Karpas-422 (cell line): ENCODE measurements at places on chromosomes 5 and 9.

DNA sequence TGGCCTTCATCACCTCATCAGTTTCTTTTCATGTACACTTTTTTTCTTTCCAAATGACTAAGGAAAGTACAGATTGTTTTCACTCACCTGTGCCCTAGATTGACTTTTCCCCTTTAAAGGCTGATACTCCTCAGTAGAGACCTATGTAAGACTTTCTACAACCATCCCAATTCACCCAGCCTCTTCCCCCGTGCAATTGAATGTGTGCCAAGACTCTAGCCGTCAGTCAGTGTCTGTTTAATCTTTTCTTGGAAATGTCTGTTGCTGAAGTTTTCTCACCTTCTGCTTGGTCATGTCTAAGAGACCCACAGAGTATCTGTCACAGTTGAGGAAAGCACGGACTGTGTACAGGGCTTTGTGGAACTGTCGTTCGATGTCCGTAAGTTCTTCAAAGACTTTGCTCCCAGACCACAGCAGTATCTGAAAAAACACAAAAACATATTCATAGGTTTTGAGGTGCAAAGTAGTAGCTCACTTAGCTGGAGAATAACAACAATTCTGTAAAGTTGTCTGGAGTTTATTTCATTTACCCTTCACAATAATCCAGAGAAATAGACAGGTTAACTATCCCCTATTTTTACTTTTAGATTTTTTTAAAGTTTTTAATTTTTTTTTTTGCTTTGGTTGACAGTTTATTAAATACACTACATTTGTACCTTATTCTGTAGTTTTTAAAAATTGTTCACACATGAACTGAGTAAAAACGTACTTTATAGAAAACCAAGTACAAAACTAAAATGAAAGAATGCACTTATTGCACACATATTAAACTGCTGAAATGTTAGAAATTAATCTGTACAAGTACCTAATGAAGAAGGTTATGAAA is 13.6 kb downstream of the PDE6A start:
- H3K36me3 ChIP-seq, result no peaks in the 10 kb centered on the region
- H3K27ac ChIP-seq, result no peak overlapping the region
- no peak overlapping the region for H3K4me3 ChIP-seq
- DNase-seq, result no peak
- no peaks in the 10 kb centered on the region for H3K4me1 ChIP-seq
- no peaks in the 10 kb centered on the region for H3K27me3 ChIP-seq

GRCh38 chr5:95669540-95669939 is 13.3 kb downstream of the SPATA9 start:
- H3K27me3 ChIP-seq, result no peaks in the 10 kb centered on the region
- no peaks in the 10 kb centered on the region for H3K4me1 ChIP-seq

- H3K4me1 ChIP-seq, result no peaks in the 10 kb centered on the region
- no peak overlapping the region for H3K4me3 ChIP-seq
- H3K27me3 ChIP-seq, result no peaks in the 10 kb centered on the region
- H3K27ac ChIP-seq, result no peak overlapping the region
These were observed 92.9 kb upstream of the IER5L start for GRCh38 chr9:129270903-129271431.

GRCh38 chr9:78620764-78621163 is 323.8 kb downstream of the PSAT1 start:
- no peaks in the 10 kb centered on the region for H3K4me1 ChIP-seq
- no peaks in the 10 kb centered on the region for H3K27me3 ChIP-seq
- no peak for DNase-seq
- H3K36me3 ChIP-seq, result no peaks in the 10 kb centered on the region
- H3K4me3 ChIP-seq, result no peak overlapping the region

DNA sequence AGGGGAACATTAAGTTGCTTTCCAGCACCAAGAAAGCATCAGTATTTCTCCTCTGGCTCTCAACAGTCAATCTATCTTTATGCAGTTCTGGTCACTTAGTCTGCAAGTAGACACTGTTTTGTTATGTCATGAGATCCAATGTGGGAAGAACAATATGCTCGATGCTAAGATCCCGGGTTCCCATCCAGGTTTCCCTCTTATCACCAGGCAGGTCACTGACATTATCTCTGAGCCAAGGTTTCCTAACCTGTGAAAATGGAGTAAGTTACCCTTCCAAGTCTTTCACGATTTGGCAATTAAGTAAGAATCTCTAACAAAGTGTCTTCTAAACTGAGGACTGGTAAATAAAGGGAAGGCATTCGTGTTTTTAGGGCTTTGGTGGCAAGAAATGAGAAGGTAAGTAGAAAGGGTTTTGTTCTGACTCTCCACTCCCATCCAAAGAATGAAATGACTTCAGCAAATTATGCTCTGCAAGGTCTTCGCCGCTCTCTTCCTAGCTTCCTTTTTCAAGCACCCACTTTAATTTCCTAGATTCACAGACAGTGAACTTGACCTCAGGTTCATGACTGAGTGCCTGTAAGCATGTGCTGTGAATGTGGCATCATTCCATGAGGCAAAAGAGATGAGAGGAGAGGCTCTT is 86.4 kb downstream of the DCP2 start:
- no peaks in the 10 kb centered on the region for H3K27me3 ChIP-seq
- H3K36me3 ChIP-seq, result no peaks in the 10 kb centered on the region
- DNase-seq, result no peak
- H3K27ac ChIP-seq, result no peak overlapping the region
